ENCODE measurements at places on chromosomes 5 and 9.

DNA sequence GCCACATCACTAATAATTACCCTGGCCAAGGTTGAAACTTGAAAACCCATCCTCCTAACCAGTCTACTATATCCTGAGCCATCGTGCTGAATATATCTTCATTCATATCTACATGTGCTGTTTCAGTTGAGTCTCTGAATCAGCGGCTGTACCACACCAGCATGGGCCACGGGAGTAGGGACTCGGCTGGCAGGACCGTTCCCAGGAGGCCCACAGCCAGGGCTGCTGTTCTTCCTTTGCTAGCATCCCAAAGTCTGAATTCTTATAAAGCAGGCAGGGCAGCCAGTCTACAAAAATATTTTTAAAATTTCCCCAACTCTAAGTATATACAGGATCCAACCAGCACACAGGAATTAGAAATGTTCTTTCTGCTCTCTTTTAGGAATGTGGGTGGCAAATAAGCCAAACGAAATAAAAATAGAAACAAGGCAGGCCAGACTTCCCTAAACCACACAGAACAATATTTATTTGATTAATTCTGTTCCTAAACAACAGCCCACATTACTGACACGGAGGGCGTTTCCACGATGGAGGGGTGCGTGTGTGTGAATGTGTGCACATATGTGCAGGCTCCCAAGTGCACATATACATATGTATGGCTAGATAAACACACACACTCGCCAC, 42.8 kb upstream of the EQTN start:
- no peak for DNase-seq

- DNase-seq: no peak
These were observed 59.3 kb downstream of the KCNT1 start for GRCh38 chr9:135761150-135761844.

DNA sequence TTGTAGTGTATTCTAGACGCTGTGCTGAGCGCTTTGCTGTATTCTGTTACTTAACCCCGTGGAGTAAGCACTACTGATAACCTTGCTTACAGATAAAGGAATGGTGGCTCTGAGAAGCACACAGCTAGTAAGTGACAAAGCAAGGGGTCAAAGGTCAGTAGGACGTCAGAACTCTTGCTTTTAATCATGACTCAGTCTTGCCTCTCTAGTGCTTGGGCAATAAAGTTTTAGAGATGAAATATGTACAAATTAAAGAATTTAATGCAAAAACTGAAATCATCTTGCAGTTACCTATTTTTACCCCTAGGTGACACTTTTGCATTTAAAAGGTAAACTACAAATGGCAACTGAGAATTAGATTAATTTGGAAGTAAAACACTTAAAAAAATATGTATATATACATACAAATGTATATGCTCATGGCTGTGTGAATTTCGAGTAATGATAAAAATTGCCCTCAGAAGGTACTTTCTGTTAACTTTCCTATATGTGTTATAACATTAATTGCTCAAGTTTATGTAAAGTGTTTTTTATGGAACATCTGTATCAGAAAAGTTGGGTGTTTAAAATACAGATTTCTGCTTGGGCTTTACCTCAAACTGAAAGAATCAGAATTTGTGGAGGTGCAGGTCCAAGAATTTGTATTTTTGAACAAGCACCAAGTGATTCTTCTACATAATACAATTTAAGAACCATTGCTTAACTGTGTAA, 175.1 kb upstream of the DAB2 start:
- DNase-seq: no peak

GRCh38 chr9:21782205-21782604, 20.2 kb upstream of the MTAP start:
- DNase-seq: no peak

DNA sequence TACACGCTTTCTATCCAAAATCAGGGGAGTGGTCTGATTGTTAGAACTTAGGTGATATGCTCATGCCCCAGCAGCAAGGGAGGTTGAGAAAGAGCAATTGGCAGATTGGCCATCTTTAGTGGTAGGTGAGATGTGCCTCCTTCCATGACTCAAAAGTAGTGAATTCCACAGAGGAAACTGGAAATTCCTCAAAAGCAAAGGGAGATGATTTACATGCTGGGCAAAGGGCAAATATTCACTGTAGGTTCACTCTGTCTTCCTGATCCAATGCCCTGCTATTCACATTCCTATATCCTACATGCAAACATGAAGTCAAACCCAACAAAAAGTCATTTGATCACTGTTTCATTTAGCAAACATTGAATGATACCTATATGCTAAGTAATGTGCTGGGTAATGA, 130.1 kb upstream of the ZNF608 start:
- DNase-seq: no peak

DNA sequence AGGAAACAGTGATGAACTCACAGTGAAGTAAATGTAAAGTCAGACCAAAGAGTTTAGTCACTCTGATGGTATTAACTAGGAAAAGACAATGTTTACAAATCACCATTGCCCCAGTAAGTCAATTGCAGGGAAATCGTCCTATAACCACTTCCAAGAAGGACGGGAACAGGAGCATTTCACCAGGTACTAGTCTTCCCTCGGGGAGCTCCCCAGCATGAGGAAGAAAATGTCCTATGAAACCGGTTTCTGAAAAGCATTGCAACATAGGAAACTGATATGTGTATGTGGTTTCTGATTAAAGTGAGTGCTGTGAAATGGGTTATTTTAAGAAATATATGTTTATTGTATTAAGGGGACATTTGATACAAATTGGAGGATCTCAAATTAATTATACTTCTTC, 626.7 kb upstream of the ADAMTS16 start:
- no peak for DNase-seq

GRCh38 chr9:72360324-72360723, 4.7 kb downstream of the ZFAND5 start:
- DNase-seq: no peak

GRCh38 chr5:137735555-137736284, at the start of gene KLHL3:
Gene KLHL3, minus strand, starts transcription at chr5:137736089. Its CDS starts 443 bp downstream, at chr5:137735646.
- DNase-seq: peak; percentile 52

GRCh38 chr5:144331361-144331760, 160.7 kb downstream of the KCTD16 start:
- DNase-seq: no peak

- DNase-seq: no peak
These were observed 21.6 kb downstream of the AMBP start for GRCh38 chr9:114056527-114056926.

GRCh38 chr9:124730772-124731171, 40.3 kb downstream of the NR6A1 start:
- DNase-seq: no peak

DNA sequence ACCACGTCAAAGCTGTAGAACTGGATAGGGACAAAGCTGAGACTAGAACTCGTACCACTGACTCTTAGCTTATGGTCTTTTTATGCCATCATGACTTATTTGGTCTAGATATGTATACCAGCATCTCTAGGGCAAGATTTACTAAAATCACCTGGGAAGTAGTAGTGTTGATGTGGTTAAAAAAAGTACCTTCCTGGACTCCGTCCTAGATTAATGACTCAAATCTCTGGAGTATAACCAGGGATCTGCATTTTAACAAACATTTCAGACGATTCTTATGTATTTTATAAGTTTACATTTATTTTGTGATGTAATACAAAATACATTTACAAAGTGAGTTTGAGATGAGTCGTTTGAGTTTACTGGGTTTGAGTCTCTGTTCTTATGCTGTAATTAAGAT, 68.7 kb downstream of the ARHGAP26 start:
- DNase-seq: no peak
